Stimulated activated CD4-positive, alpha-beta T cell treated with anti-CD3 and anti-CD28 coated beads, Interleukin-2, amount 100 ng/mL, for 24 hours (primary cell): ENCODE measurements at places on chromosomes 16 and 17.
A peak's percentile ranks its signal among the peaks of the same experiment; 100 is the strongest.

DNA sequence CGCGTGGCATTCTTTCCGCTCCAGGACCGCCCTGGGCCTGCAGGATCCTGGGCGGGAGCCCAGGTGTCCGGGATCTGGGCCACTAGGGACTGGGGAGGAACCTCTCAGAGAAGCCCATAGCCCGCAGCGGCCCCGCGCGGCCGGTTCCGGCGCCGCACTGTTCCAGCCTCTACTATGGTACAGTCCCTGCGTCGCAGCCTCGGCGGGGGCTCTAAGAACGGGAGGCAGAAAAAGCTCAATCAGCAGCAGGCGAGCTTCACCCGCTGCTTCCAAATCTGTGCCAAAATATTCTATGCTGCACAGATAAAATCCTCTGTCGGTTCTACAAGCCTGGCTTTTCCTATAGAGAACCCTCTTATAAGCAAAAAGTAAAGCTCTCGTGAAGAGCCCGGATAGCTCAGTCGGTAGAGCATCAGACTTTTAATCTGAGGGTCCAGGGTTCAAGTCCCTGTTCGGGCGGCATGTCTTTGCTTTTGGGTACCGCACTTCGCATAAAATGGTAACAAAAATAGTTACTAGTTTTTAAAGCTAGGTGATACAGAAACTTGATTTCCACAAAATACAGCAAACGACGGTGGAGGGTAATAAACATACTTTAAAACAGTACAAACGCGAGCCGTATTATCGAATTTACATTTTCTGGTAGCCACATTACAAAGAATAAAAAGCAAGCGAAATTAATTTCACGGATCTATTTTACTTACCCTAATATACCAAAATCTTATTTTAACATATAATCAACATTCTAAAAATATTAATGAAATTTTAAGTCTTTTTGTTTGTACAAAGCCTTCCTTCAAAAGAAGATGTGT lies 661 bp upstream of the ALOXE3 start:
- peak; percentile 91 for DNase-seq

- no peak for DNase-seq
These were observed 17.8 kb upstream of the HNF1B start for GRCh38 chr17:37762666-37763065.

DNA sequence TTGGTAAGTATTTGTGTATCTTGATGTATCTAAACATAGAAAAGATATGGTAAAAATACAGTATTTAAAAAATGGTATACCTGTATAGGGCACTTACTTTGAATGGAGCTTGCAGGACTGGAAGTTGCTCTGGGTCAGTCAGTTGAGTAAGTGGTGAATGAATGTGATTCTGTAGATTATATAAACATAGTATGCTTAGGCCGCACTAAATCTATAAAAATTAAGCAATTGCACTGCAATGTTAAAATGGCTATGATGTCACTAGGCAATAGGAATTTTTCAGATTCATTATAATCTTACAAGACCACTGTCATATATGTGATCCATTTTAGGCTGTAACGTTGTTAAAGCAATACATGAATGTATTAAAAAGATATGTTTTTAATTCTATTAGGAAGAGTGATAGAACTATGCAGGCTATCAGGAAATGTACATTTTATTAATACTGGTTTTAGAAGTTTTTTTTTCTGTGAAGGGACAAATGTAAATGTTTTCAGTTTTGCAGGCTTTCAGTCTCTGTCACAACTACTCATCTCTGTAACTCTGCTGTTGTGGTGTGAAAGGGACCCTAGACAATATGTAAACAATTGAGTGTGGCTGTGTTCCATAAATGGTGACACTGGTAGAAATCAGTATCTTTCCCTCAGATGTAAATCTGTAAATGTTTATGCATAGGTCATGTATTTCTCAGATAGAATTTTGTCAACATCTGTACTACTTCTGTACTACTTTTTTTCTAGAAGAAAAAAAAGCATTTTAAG lies 10.5 kb downstream of the CBFB start:
- DNase-seq = no peak

DNA sequence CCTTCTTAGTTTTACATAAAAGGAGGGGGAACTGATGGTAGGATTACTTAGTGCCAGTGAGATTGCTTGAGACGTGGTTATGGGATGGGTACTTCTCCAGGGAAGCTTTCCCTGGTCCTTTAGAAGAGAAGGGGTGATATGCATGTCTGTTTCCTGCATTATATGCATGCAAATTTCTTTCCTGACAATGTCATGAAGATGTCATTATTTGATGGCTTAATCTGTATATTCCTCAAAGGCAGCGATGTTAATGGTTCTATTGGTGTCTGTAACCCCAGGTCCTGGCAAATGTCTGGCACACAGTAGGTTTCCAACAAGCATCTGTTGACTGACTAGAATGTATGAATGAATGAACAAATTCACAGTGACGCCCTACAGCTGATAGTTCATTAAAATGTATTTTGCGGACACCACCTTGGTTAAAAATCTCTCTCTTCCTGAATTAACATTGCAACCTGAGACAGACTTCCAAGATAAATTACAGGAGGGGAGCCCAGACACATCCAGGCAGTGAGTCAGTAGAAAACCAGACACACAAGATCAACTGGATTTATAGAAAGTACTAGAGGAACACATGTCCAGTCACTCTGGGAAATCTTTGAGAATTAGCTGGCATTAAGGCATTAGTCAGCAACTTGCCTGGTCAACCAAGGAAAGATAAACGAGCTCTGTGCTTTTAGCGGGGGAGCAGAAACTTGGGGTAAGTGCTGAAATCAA lies 293.4 kb downstream of the XYLT1 start:
- no peak for DNase-seq

- DNase-seq = no peak
These were observed 47.1 kb downstream of the SRCIN1 start for GRCh38 chr17:38558728-38559050.

DNA sequence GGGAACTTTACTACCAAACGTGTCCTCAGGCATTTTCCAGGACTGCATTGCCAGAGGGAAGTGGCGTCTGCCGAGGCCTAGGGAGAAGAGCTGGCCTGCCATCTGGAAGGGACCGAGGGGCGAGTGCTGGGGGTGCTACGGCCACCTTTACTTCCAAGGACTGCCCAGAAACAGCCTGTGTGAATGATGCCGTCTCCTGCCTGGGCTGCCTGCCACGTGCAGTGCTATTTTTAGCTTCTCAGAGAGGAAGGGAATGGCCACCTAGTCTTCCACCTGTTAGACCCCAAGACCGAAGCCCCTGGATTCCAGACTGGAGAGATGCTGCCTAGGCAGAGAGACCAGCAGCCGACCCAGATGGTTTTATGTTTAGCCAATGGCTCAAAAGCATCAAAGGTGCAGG lies 57.2 kb downstream of the VAC14 start:
- DNase-seq = no peak

- DNase-seq = peak; percentile 51
These were observed 658 bp downstream of the TNFRSF12A start for GRCh38 chr16:3020604-3021448.

GRCh38 chr16:31501226-31501965 lies 6.8 kb downstream of the RUSF1 start:
- no peak for DNase-seq

DNA sequence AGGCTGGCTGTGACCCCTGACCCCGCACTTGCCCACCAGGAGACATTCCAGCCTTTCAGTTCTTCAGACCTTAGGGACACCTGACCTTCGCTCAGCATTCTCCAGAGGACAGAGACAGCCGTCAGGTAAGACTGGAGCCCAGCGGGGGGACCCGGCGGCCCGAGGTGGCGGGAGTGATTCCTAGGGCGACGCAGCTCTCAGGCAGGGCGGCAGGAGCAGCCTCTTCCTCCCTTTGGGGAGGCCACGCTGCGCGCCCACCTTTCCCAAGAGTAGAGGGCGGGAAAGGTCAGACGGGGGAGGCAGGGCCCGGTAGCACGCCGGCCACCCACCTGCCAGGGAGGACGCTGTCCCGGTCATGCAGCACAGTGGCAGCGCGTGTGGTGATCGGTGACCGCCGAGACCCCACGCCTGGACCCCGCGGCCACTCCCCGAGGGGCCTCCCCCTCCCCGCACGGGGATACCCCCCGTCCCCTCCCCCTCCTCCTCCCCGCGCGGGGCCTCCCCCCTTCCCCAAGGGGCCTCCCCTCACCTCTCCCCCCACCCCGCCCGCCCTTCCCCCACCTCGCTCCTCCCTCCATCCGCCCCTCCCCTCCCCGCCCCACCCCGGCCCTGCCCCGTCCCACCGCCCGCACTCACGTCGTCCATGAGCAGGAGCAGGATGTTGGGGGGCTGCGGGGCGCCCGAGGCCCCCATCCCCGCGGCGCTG lies 472 bp downstream of the GALNS start:
- no peak for DNase-seq

GRCh38 chr16:49462989-49463371 lies 89.4 kb downstream of the C16orf78 start:
- DNase-seq = no peak

DNA sequence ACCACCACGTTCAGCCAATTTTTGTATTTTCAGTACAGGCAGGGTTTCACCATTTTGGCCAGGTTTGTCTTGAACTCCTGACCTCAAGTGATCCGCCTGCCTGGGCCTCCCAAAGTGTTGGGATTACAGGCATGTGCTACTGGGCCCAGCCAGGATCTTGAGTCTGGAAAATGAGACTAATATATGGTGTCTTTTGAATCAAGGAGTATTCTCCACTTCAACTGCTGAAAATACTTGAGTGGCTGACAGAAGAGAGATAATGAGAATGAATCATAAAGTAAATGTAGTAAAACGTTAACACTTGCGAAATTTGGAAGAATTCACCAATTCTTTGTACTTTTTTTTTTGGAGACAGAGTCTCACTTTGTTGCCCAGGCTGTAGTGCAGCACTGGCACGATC lies 16.6 kb downstream of the SMYD4 start:
- no peak for DNase-seq

DNA sequence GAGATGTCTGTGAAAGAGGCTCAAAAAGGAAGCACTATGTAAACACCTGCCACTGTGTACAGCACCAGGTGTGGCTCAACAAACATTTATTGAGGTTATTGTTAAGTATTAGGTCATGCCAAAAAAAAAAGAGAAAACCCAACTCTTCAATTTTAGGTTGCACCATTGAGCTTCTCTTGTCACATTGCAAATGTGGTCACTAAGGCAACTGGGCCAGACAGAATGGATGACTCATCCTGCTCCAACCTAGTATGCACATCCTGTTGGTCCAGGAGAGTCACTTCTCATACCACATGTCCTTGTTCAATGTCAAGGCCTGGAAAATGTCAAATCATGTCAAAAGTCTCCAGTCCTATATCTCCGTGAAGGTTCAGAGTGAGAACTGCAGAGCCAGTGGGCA lies 25.0 kb downstream of the HOXB1 start:
- DNase-seq = no peak

- DNase-seq = no peak
These were observed 1280.3 kb downstream of the CDH8 start for GRCh38 chr16:60755907-60756306.

- DNase-seq = no peak
These were observed 183.8 kb downstream of the CCDC182 start for GRCh38 chr17:57561072-57561861.

- no peak for DNase-seq
These were observed 1.7 kb upstream of the HSD11B2 start for GRCh38 chr16:67429053-67429798.

DNA sequence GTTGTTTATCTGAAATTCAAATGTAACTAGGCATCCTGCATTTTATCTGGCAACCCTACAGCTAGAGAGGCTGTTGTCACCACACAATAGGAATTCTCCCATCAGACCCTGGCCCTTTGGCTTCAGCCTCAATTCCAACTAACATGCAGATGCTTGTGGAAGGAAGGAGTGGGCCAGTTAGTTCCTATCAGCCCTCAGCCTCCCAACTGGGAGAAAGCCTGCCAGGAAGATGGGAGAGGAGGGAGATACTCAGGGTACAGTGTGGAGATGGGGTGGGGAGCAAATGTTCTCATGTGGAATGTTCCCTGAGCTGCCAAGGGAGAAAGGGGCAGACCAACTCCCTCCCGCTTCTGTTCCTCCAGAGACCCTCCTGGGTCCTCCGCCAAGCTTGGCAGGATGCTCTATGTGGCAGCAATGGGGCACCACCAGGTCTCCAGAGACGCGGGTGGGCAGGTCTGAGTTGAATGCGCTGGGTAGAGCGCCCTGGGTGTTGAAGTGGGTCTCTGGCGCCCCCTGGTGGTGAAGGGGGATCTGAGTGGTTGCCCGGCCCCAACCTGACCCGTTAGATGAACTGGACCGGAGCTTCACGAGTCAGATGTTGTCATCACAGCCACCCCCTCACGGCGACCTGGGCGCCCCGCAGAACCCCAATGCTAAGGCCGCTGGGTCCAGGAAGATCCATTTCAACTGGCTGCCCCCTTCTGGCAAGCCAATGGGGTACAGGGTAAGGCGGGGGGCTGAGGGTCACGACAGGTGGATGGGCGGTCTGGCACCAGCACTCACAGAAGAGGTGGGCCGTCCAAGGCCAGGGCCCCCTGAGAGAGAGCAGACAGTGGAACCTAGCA lies 15.2 kb downstream of the GALK1 start:
- peak; percentile 94 for DNase-seq

DNA sequence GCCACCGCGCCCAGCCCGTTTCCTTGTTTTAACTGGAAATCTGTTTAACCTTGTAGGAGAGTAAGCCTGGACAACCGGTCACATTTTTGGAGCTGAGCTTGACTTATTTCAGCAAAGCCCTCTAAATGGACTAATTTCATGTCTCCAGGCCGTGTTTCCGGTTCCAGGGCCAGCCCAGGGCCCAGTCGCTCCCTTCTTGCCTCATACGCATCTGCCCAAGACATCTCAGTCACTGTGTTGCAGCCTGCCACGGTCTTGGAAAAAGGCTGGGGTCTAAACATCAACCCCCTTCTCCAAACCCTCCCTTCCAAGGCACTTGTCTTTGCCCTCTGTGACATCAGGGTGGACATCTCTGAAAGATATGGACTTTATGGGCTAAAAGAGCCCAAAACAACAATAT lies 18.9 kb downstream of the PLEKHG4 start:
- DNase-seq = no peak

DNA sequence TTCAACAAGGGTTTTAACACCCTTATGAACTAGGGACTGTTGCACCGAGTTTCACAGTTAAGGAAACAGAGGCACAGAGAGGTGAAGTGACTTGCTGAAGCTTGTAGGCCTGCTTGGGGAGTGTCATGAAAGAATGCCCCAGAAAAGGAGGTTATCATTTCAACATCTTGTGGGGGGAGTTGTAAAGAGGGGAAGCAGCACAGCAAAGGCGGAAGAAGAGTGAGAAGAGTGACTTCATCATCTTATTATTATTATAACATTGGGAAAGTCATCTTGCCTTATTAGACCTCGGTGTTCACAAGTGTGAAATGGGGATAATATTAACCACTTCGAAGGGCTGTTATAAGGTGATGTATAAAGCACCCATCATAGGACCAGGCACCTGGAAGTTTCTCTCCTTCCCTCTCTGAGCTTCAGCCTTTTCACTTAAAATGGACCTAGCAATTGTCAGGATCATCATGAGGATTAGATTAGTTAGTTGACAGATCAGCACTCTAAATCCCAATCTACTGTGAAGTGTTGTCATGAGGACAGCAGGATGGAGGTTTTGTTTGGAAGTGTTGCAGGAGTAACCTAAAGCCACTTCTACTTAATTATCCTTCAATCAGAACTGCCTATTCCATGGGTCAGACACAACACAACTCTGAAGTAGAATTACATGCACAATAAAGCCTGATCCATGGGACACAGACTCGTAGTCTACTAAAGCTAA lies 2.3 kb downstream of the CCL4 start:
- DNase-seq = no peak
